Posterior vena cava (tissue), 2 donors: ENCODE measurements at places on chromosomes 3 and 15. TPM values are rescaled to one million over a fixed set of nuclear protein-coding genes. Genes with fewer than 3 reads are reported as not detected.

GRCh38 chr3:30370681-30371271, 235.6 kb upstream of the TGFBR2 start:
- no peak for DNase-seq

DNA sequence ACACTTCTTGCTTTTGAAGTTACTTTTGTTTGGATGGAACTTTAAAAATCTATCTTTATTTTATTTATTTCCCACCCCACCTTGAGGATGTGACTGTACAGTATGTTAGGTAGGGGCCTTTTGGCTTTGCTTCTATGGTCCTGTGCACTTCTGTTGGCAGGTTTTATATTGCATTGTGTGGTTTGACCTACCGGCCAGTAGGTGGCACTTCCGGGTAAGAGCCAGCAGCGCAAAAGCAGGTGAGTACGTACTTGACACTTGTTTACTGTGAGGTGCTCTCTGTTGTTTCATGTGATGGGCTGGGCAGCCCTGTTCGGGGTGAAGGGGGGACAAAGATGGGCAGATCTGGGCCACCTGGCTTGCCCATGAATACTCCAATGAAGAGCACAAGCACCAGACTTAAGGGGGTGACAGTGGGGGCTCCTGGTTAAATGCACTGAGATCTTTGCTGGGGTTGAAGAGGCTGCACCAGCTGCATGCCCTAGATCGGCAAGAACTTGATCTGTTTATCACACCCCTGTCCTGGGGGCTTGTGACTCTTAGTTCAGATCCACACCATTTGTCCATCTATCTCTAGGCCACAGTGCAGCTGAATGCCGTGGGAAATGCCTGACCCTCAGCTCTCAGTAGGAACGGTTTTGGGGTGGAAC, 131.6 kb downstream of the NLGN1 start:
- DNase-seq, result no peak

GRCh38 chr15:97545799-97546198, 414.7 kb upstream of the ARRDC4 start:
- no peak for DNase-seq

GRCh38 chr15:66706225-66706732, 4.2 kb downstream of the SMAD6 start:
- DNase-seq, result no peak

DNA sequence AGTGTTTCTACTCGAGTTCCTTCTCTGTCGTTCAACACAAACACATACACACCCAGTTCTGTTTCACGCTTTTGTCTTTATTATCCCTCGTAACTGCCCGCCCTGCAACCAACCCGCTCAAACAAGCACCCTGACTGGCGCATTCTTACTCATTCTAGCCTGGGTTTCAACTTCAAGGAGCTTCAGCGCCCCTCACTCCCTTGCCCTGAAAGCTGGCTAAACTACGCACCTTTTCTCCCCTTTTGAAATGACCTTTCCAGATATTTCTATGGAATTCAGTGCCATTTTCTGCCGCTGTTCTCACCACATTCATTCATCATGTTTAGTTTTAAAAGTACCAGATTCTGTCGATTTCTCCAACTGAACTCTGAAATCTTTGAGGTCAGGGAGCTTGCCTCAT, 653 bp upstream of the MFSD1 start:
- no peak for DNase-seq

- no peak for DNase-seq
These were observed 114.0 kb upstream of the POU1F1 start for GRCh38 chr3:87390353-87390752.

DNA sequence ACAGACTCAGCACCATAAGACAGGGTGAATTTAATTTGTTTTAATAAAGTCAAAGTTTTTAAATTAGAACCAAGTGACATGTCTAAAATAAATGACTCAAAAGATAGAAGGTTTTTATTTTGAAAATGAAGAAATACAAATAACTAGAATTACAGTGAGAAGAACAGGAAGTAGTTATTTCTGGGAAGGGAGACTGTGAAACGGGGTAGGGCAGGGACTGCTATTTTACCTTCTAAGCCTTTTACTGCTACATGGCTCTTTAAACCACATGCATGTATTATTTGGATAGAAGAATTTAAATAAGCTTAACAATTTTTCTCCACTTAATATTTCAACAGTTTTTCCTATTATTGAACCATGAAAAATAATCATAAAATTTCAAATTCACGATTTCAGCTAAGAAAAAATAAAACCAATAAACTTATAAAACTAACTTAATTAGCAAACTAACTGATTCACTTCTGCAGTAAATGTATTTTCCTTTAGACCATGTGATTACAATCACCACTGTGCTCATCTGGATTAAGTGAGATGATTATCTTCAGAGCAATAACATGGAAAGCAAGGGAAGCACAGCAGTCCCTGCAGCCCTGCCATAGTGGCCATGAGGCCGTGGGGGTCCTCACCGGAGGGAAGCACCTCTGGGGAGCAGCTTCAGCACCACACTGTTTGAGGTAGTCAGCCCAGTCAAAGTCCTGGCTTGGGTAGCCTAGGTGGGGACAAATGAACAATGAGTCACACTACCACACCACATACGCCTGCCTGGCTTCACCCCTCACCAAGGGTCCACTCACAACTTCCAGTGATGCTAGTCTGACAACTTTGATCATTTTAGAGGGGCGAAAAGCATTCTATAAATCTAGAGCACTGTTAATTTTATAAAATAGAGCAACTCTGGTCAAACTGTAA, 28.3 kb upstream of the STIMATE start:
- no peak for DNase-seq

DNA sequence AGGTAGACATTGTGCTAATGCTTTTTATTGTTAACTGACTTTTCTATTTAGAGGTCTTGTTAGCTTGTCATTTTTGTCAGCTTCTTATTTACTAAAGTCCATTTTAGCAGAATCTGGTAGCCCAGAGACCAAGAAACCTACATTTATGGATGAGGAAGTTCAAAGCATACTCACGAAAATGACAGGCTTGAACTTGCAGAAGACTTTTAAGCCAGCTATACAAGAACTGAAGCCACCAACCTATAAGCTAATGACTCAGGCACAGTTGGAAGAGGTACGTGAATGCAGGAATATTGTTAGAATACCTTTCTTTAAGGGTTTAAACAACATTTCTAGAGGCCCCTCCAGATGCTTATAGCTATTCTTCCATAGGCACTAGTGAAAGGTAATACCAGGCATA, 3.0 kb downstream of the MRPS22 start:
- no peak for DNase-seq

The FMN1 gene
- total RNA-seq, result 20.2 TPM

The NOX5 gene
- total RNA-seq, result 0.10 TPM

The TGM5 gene
- total RNA-seq, result 1.0 TPM
